MM.1S (cell line): ENCODE measurements at places on chromosomes 11 and 22.

DNA sequence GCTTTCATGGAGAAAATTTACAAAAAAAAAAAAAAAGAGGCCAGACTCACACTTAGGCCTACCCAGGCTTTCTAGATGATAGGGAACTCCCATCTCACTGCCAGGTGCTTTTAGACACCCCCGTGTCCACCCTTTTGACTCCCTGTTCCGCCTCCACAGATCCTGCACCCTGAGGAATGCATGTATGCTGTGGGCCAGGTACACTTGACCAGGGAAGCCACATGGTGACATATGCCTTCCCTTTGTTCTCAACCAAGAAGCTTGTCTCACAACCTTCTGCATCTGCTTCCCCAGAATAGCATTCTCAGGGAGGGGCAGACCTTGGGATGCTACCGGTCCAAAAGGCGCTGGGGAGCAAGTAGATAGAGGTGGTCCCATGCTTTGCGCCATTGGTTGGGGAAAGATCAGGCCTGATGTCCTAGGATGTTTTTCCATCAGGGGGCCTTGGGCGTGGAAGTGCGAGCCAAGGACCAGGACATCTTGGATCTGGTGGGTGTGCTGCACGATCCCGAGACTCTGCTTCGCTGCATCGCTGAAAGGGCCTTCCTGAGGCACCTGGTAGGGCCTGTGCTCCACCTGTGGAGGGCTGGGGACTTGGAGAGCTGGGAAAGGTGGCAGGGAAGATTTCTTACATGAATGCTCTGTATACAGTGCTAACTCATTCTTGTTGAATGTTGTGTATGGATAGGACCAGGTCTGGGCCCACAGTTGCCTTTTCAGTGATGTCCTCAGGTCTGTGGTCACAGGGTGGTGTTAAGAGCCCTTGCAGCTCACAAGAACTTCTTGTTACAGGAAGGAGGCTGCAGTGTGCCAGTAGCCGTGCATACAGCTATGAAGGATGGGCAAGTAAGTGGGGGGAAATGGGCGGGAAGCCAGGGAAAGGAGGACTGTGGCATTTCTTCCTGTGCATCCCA, 7.5 kb downstream of the HMBS start:
- no peak overlapping the region for H3K4me3 ChIP-seq
- peak overlapping the region; percentile 65; the same call in 1 of the 2 replicates for H3K27ac ChIP-seq
- 0 out of 2 replicates have a peak, but pooled peaks cover 5% of the 10 kb centered on the region for H3K36me3 ChIP-seq
- H3K27me3 ChIP-seq = no peaks in the 10 kb centered on the region
- H3K4me1 ChIP-seq = peaks cover 27% of the 10 kb centered on the region
- no peak for DNase-seq

GRCh38 chr11:17541330-17541885, 2.8 kb downstream of the USH1C start:
- H3K27me3 ChIP-seq = no peaks in the 10 kb centered on the region
- no peak for DNase-seq
- no peak overlapping the region for H3K27ac ChIP-seq
- no peaks in the 10 kb centered on the region for H3K36me3 ChIP-seq
- H3K4me1 ChIP-seq = no peaks in the 10 kb centered on the region
- H3K4me3 ChIP-seq = no peak overlapping the region

DNA sequence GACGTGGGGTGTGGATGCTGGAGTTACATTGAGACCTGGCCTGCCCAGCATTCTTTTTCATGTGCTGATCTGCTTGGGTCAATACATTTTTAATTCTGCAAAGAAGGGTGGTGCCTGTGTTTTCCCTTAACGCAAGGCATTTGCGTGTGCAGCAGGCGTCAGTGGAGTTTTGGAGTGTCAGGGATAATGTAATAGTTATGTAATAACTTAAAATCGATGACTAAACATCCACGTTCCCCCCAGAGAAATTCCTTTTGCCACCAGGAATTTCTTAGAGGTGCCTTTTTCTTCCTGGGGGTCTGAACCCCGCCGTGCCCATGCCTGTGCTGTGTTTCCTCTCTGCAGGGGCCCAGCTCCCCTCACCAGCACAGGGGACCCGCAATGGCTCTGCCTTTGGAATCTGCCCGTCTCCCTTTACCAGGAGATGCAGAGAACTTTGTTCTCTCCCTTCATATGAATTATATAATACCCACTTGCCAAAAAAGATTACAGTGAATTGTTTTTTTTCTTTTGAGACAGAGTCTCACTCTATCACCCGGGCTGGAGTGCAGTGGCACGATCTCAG, 62.6 kb downstream of the TBC1D22A start:
- no peak overlapping the region for H3K27ac ChIP-seq
- no peaks in the 10 kb centered on the region for H3K36me3 ChIP-seq
- H3K4me3 ChIP-seq = no peak overlapping the region
- no peaks in the 10 kb centered on the region for H3K27me3 ChIP-seq
- no peaks in the 10 kb centered on the region for H3K4me1 ChIP-seq
- DNase-seq = no peak

- peaks cover 15% of the 10 kb centered on the region for H3K4me1 ChIP-seq
- no peak overlapping the region for H3K27ac ChIP-seq
- no peak for DNase-seq
- H3K36me3 ChIP-seq = no peaks in the 10 kb centered on the region
- peaks cover 10% of the 10 kb centered on the region for H3K27me3 ChIP-seq
Observed at GRCh38 chr11:59558270-59558643, 46.9 kb downstream of the OR4D9 start.

DNA sequence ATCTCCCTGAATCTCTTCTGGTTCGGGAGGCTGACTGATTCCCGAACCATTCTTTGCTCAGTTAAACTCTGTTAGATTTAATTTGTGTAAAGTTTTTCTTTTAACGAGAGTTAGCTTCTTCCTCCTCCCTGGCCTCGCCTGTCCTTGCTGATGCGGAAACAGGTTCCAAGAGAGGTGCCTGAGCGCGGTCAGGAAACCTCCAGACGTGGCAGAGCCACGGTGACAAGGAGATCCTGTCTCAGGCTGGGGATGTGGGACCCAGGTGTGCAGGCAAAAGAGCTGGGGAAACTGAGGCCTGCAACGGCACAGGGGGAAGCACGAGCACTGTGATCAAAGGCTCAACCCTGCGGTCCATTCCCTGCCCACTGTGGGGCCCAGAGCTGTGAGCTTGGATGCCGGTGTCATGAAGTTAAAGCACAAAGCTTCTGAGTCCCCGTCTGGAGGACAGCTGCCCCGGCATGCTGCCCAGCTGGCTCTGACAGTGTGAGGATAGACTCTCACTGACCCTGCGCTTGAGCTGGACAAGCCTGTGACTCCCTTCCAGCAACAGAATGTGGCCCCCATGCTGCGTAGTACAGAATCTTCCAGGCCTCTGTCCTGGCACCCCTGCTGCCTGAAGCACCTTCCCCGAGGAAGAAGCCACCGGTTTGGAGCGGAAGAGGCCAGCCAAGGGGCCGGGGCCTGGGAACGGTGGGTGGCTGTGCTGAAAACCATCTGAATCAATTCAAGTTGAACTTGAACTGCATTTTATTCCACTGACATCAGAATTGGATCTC, 960.6 kb downstream of the BRD1 start:
- H3K4me1 ChIP-seq = no peaks in the 10 kb centered on the region
- no peaks in the 10 kb centered on the region for H3K36me3 ChIP-seq
- no peak for DNase-seq
- no peak overlapping the region for H3K4me3 ChIP-seq
- H3K27ac ChIP-seq = no peak overlapping the region
- peaks cover 66% of the 10 kb centered on the region for H3K27me3 ChIP-seq

- H3K27ac ChIP-seq = no peak overlapping the region
- no peak overlapping the region for H3K4me3 ChIP-seq
- H3K36me3 ChIP-seq = no peaks in the 10 kb centered on the region
Observed at GRCh38 chr11:3077189-3077836, 20.1 kb upstream of the CARS1 start.
